ELF-1 (cell line): ENCODE measurements at places on chromosomes 1 and 21.

DNA sequence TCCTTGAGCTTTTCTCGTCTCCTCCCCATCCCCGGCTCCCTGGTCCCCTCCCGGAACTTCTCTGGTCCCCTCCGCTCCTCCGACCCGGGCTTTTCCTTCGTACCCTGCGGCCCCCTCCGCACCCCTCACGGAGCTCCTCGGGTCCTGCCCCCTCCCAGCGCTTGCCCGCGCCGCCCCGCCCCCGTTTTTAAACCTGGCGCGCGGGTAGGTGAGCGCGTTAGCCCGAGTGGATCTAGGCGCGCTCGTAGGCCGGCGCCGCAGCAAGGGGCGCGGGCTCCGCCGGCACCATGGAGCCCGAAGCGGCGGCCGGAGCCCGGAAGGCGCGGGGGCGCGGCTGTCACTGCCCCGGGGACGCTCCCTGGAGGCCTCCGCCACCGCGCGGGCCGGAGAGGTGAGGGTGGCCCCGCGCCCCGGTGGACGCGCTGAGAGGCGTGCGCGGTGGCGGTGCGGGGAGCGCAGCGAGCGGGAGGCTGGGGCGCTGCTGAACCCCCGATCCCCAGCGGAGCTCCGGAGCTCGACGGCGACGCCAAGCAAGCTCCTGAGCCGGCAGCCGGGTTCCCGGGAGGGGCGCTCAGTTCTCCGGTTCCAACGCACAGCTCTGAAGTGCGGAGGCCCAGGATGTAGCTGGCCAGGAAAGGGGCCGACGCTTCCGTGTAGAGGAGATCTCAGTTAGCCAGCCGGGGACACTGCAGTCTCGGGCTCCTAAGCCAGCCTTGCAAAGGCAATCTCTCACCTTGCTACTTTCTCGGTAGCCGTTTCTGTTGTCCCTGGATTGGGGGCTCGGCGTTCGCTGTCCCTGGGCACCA, at the start of gene RIPPLY3:
RIPPLY3 (plus strand) TSS at position 217 of the 806 bp plus-strand sequence; CDS start at position 288, 71 bp downstream.
- DNase-seq, result peak; percentile 45

GRCh38 chr1:200731654-200732332, 6.9 kb upstream of the CAMSAP2 start:
- DNase-seq, result no peak

DNA sequence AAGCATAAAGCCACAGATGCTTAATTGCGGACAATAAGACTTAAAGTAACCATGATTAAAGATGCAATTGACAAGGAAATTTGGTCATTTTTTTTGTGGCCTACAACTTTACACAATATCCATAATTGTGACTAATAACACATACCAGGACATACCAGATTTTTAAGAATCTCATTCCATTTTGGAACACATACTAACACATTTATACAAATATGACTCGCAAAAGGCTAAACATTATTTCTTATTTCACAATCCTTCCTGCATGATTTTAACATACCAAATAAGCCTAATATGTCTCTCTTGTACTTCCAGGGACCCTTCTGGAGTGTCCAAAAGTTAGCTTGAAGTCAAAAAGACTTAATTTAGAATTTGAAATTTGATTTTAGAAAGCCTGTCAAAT, 48.8 kb downstream of the DR1 start:
- no peak for DNase-seq

- no peak for DNase-seq
Measured at GRCh38 chr1:116717318-116717717, 36.9 kb upstream of the CD2 start.

GRCh38 chr1:10601342-10602070, 126.8 kb downstream of the PEX14 start:
- no peak for DNase-seq
